ENCODE measurements at places on chromosomes 7 and 10.

DNA sequence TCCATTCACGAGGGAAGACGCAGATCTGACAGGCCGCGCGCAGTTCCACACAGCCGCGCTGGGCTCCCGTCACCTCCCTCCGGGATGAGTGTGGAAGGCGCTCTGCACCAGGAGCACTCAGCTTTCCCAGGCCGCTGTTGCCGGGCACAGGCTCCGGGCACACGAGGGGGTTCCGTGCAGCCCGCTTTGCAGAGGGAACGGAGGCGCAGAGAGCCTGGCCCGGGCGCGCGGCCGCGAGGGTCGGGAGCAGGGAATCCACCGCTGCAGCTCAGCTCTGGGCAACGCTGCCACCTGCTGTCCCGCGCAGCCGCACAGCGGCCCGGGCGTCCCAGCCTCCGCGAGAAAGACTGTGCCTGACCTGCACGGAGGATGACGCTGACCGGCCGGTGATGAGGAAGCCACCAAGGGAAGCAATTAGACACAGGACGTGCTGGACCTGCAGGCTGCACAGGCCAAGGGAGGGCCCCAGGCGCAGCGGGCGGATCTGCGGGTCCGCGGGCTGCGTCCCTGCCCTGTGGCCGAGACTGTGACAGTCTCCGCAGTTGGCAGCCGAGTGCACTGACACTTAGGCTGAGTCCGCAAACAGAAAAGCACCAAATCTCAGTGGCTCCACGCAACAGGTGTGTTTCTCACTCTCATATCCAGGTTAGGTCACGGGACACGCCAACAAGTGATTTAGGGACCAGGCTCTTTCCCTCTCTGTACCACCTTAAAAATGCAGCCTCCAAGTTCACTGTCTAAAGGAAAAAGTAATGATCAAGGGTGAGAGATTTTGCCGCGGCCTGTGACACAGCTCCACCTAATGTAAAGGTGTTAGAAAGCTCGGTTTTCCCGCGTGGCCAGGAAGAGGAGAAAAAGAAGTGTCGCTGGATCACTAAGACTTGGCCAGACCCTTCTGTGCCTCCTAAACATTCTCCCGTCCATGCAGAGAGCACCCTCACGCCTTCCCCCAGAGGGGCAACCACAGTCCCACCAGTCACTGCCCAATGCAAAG is 94.5 kb downstream of the SEC61G start:
- peak; percentile 69 for DNase-seq

- DNase-seq = no peak
Observed at GRCh38 chr10:91589015-91589657, 43.7 kb downstream of the PPP1R3C start.

GRCh38 chr7:87267239-87267900 is 47.8 kb upstream of the TMEM243 start:
- DNase-seq = no peak

DNA sequence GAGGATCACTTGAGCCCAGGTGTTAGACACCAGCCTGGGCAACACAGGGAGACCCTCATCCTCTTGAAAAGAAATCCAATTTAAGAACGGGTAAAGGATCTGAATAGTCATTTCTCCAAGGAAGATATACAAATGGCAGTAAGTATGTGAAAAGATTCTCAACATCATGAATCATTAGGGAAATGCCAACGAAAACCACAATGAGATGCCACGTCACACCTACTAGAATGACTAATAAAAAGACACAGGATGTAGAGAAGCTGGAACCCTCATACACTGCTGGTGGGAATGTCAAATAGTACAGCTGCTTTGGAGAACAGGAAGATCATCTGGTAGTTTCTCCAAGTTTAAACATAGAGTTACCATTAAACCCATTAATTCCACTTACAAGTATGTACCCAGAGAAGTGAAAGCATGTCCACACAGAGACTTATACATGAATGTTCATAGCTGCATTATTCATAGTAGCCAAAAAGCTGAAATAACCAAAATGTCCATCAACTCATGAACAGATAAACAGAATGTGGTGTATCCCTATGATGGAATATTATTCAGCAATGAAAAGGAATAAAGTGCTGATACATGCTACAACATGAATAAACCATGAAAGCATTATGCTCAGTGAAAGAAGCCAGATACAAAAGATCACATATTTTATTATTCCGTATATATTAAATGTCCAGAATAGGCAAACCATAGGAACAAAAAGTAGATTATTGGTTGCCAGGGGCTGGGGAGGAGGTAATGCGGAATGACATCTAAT is 13.1 kb upstream of the ZMIZ2 start:
- DNase-seq = no peak

- no peak for DNase-seq
Observed at GRCh38 chr7:104978460-104978859, 35.5 kb upstream of the KMT2E start.

GRCh38 chr10:118403967-118404366 is 61.8 kb upstream of the FAM204A start:
- no peak for DNase-seq
